ENCODE measurements at places on chromosomes 12 and 14.
A peak's percentile ranks its signal among the peaks of the same experiment; 100 is the strongest.

DNA sequence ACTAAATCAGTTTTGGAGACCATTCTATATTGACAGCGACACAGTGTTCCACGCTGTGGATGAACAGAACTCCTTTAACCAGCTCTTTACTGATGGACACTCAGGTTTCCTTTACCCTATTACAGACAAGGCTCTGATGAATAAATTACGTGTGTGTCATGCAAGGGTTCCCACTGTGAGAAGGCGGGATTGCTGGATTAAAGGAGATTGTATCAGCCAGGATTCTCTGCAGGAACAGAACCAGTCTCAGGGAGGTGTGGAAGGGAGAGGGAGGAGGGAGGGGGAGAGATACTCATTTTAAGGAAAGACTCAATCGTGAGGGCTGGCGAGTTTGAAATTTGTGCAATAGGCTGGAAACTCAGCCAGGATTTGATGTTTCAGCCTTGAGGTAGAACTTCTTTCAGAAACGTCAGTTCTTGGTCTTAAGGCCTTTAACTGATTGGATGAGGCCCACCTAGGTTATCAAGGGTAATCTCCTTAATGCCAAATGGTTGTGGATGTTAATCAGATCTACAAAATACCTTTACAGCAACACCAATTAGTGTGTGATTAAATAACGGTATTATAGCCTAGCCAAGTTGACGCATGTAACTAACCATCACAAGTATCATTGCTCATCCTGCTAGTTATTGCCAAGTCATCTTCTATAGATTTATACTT lies 104.0 kb downstream of the GCH1 start:
- DNase-seq = no peak

DNA sequence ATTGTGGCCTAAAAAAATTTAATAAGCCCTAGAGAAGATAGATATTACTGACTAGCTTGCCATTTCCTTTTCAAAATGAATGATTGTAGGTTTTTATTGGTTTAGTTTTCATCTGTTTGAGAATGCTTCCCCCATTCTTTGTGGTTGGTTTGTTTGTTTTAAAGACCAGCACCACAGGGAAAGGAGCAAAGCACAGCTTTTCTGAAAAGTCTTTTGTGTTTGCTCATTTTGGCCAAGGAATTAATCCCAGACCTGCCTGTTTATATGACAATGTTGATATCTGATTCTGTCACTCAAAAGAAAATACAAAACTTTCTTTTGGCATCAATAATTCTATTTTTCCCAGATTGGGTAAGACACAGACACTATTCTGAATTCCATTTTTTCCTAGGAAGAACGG lies 312.5 kb upstream of the FLRT2 start:
- DNase-seq = no peak

DNA sequence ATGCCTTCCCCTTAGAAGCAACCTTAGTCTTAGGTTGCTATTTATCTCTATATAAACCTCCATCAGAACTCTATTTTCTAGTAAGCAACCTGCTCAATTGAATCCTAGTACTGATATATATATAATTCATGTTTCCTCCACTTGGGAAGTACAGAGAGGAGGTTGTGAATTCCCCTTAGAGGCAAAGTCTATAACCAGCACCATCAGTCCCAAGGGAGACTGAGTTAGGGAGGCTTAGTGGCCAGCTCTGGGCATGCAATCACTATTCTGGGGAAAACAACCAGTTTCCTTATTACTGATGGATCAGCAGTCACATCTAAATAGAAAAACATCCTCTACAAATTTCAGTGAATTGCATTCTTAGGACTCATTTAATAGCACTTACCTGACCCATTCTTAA lies 489.1 kb downstream of the RMST start:
- no peak for DNase-seq

GRCh38 chr12:66596199-66596598 lies 82.7 kb downstream of the GRIP1 start:
- DNase-seq = no peak

- DNase-seq = peak; percentile 68
Measured at GRCh38 chr14:50666772-50667683, 1.1 kb downstream of the SAV1 start.

Data from large intestine (tissue), 12 donors.